MV-4-11 (cell line): ENCODE measurements at places on chromosomes 1 and 21.
A peak's percentile ranks its signal among the peaks of the same experiment; 100 is the strongest.

- peak; percentile 34 for DNase-seq
Observed at GRCh38 chr21:26850116-26850643, 5.0 kb upstream of the ADAMTS1 start.

GRCh38 chr1:58881471-58881994 lies 97.7 kb upstream of the JUN start:
- DNase-seq: peak; percentile 27

DNA sequence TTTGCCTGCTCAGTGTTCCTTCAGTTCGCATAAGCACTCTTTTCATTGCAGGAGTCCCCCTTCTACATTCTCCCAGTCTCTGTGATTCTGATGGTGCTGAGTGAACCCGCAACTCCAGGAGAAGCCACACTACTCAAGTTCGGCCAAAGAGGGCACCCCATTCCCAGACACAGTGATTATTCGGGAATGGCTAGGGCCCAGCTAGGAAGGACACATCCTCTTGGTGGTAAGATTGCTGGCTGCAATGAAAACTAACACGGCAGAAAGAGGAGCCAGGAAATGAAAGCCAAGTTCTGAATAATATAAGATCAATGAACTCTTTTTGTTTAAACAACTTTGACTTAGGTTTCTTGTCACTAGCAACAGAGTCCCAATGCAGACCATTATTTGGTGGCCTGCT lies 14.9 kb downstream of the CREG1 start:
- DNase-seq: no peak

- DNase-seq: no peak
Observed at GRCh38 chr1:81717230-81717629, 83.5 kb upstream of the ADGRL2 start.

- DNase-seq: peak; percentile 96
Observed at GRCh38 chr21:43345746-43346409, 81.1 kb downstream of the SIK1 start.

DNA sequence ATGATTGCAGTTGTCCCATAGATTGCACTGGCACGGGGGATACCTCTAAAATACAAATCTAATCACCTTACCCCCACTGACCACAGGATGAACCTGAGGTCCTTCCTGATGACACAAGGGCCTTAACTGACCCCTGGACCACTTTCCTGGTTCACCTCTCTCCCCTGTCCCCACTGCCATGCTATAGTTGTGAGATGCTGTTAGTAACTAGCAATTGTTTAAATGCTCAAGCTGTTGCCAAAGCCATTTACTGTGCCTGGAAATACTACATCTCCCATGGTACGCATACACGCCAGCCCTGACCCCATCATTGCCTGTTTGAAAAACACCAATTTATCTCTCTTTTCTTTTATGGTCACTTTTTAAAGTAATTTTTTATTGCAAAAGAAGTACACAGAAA lies 29.1 kb upstream of the RGS8 start:
- no peak for DNase-seq

GRCh38 chr1:25658791-25659431 lies 42.3 kb downstream of the MAN1C1 start:
- DNase-seq: no peak

GRCh38 chr1:151147132-151147503 lies 687 bp upstream of the SEMA6C start:
- DNase-seq: no peak

DNA sequence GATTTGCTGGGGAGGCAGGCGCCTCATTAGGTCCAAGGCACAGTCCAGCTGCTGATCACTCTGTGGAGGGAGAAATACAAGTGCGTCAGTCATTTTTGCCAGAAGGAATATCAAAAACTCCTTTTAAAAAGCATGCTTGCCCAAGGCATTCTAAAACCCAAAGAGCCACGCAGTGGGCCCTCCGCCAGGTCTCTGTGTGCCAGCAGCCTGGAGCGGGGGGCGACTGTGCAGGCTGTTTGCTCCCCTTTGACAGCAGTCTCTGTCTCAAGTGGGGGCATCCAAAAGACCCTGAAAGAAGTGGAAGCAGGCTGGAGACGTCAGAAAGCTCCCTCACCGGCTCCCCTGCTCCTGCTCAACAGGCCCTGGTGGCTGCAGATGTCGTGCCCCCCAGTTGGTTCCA lies 65.6 kb downstream of the CAPZB start:
- no peak for DNase-seq

- DNase-seq: no peak
Observed at GRCh38 chr1:203210988-203211387, 18.5 kb downstream of the CHIT1 start.

DNA sequence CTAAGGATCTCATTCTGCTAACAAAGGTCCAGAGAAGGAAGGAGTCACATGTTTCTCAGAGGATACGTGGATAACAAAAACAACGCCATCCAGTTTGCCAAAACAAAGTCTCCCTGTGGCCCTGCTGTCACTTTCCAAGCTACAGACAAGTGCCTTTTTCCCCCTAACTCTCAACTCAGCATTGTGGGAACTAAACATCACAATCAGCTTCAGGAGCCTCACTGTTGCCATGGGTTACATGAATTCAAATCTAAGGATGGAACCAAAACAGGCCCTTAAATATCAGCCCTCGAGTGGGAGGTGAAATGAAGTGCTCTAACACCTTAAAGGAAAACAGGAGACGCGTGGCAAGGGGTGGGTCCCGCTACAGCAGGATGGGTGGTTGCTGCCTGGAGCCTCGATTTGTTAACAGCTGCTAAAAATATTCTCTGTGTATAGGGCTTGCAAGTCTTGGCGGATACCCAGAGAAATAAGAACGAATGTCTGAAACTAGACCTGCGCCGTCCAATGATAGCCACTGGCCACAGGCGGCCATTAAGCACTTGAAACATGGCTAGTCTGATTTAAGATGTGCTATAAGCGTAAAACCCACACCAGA lies 66.4 kb upstream of the SOD1 start:
- no peak for DNase-seq

GRCh38 chr1:202201971-202202370 lies 8.4 kb downstream of the LGR6 start:
- DNase-seq: no peak

- DNase-seq: no peak
Observed at GRCh38 chr21:26138615-26139257, 31.8 kb downstream of the APP start.
